ENCODE measurements at places on chromosomes 3 and 15.

- H3K4me3 ChIP-seq, result no peak overlapping the region
- H3K36me3 ChIP-seq, result no peaks in the 10 kb centered on the region
- H3K27me3 ChIP-seq, result no peaks in the 10 kb centered on the region
Observed at GRCh38 chr3:117114517-117115265, 405.1 kb downstream of the TUSC7 start.

DNA sequence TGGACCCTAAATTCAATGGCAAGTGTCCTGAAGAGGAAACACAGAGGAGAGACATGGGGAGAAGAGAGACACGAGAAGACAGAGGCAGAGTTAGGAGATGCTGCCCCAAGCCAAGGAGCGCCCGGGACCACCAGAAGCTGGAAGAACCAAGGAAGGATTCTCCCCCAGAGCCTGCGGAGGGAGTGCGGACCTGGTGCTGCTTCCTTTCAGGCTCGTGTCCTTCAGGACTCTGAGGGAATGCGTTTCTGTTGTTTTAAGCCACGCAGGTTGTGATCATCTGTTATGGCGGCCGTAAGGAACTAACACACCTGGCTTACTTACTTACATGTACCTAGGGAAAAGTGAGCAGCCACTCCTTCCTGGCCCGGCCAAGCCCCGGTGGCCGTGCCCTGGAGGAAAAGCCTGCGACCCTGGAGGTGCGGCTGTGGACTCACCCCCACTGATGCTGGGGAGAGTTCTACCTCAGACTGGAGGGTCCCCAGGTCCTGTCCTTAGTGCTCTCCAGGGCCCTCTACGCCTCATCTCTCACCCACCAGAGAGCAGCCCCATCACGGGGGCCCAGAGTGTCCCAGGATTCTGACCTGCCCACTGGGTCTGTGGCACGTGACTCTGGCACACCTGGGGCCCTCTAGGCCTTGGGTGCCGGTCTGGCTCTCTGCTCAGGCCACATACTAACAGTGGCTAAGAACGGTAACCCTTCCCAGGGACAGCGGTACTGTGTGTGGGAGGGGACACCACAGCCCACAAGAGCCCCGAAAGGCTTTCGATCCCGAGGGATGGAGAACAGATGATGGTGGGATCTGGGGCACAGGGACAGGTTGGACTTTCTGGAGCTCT, 61.8 kb downstream of the ITGA11 start:
- H3K27ac ChIP-seq, result no peak overlapping the region
- H3K36me3 ChIP-seq, result no peaks in the 10 kb centered on the region
- no peaks in the 10 kb centered on the region for H3K27me3 ChIP-seq
- no peaks in the 10 kb centered on the region for H3K4me1 ChIP-seq

DNA sequence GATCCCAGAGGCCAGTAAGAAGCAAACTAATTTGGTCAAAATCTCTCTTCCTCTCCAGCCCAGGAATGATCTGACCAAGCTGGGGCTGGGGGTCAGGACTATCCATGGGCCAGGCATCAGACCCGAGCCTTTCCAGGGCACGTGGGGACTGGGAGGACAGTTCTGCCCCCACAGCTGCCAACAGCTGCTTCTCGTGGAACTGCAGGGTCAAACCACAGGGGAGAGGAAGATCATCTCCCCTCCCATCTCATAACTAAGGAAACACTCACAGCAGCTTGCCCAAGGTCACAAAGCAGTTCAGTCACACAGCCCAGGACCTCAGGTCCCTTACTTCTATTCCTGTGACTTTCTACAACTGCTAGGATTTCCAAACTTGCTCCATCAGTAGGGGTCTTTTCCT, 47.1 kb downstream of the DAPK2 start:
- no peaks in the 10 kb centered on the region for H3K4me1 ChIP-seq
- H3K36me3 ChIP-seq, result no peaks in the 10 kb centered on the region
- no peak overlapping the region for H3K27ac ChIP-seq
- no peaks in the 10 kb centered on the region for H3K27me3 ChIP-seq
- no peak for DNase-seq

DNA sequence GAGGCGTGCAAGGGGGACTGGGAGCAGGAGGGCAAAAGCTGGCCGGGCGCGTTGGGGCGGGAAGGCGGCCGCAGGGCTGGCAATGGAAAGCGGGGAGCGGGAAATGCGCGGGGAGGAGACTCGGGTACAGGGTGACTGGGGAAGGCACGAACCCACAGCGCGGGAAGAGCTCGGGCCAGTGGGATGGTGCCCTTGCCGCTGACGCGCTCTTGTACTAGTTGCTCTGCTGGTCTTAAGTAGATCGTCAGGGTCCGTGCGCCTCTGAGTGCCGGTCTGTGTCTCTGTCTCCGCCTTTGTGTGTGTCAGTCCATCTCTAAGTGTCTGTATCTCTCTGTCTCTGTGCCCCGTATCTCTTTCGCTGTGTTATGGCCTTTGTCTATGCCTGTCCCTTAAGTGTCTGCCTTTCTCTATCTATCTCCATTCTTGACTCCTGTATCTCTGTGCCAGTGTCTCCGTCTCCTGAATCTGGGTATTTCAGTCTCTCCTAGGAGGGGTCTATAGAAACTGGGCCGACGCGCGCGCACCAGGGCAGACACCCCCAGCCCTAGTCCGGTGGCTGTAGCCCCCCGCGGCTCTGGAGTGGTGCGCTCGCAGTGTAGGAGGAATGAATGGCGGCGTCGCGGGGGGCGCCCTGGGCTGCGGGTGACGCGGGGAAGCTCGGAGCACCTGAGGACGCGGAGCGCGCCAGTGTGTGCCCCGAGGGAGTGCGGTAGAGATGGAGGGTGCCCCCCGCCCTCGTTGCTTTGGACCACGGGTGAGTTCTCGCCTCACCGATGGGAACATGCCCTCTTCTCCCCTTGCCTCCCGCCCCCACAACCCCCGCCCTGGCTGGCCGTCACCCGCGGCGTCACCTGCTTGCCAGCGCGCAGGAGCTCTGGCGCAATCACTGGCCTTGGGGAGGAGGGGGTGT, 756 bp upstream of the CAMK2N2 start:
- no peaks in the 10 kb centered on the region for H3K36me3 ChIP-seq
- peak overlapping the region; percentile 10 for H3K4me3 ChIP-seq
- H3K4me1 ChIP-seq, result peaks cover 18% of the 10 kb centered on the region
- DNase-seq, result no peak
- H3K27me3 ChIP-seq, result no peaks in the 10 kb centered on the region

DNA sequence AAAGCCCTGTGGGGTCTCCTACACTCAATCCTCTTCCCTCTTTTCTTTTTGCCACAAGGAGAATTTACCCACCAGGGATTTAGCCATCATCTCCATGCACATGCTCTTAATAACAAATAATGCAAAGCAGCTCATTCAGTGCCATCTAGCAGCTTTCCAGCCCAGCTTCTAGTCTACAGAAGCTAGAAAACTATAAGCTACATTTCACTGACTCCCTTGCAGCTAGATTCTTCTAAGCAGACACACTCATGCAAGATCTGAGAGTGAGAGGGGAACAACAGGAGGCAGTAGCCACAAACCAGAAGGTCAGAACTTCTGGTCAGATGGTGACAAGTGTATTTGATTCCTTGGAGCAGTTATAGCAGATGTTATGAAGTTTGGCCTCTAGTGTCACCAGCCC, 25.5 kb downstream of the OSBPL10 start:
- DNase-seq, result no peak
- H3K4me3 ChIP-seq, result no peak overlapping the region
- H3K36me3 ChIP-seq, result no peaks in the 10 kb centered on the region
- no peak overlapping the region for H3K27ac ChIP-seq
- no peaks in the 10 kb centered on the region for H3K27me3 ChIP-seq

DNA sequence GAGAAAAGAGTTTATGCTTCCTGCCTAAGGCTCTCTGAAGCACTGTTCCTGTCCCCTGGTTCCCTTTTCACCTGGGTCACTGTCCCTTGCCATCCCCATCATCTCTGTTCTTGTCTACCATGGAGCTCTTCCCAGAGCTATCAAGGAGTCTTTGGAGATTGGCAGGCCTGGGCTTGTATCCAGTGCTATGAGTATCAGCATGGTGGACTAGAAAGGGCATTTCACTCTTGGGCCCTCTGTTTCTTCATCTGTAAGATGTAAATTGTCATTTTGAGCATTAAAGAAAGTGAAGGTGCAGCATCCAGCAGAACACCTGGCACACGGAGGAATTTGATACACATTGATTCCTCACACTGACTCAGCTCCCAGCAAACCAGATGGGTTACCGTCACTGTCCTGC, 388.2 kb downstream of the CACNA2D3 start:
- DNase-seq, result no peak
- H3K27me3 ChIP-seq, result no peaks in the 10 kb centered on the region
- no peaks in the 10 kb centered on the region for H3K4me1 ChIP-seq

DNA sequence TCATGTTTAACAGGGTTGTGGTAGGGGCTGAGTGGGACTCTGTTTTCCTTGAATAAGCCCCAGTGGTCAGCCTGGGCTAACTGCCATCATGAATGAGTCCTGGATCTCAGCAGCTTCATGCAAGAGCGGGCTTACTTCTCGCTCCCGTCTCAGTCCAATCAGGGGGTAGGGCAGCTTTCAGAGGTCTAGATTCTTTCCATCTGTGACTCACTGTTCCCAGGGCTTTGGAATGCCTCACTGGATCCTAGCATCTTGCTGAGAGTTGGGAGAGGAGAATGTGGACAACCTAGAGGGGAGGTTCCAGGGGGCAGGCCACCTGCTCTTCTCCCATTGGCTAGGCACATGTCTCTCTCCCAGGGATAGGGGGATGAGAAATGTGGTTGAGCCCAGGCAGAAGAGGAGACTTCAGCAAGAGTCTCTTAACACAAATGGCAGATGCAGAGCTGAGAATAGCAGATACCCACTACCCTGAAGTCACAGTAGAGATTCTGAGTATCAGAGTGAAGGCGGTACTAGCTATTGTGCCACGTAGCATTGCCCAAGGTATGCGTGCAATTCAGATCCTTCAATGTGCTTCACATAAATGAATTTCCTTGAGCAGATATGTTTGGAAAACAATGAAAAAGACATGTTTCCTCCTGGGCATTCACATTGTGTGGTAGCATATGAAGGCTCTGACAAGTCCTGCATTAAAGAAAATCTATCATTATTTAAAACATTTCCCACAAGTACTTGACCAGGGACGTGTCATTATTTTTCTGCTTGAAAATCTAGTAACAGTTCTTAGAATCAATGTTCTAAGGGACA, 257.7 kb upstream of the PROK2 start:
- H3K36me3 ChIP-seq, result no peaks in the 10 kb centered on the region
- no peak overlapping the region for H3K4me3 ChIP-seq
- DNase-seq, result no peak

DNA sequence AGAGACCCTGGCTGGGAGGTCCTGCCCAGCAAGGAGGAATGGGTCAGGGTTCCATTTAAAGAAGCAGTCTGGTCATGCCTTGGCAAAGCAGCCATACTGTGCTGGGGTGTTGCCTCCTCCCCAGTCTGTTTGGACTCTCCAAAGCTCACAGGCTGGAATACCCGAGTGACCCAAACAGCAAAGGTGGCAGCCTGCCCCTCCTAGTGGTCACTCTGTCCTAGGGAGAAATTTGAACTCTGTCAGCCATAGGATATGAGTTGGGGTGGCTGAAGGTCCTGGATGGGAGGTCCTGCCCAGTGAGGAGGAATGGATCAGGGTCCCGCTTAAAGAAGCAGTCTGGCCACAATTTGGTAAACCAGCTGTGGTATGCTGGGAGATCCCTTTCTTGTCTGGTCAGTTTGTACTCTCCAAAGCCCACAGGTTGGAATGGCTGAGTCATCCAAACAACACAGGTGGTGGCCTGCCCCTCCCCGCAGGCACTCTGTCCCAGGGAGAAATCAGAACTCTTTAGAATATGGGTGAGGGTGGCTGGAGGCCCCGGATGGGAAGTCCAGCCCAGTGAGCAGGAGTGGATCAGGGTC, 45.0 kb downstream of the CCR1 start:
- H3K27me3 ChIP-seq, result no peaks in the 10 kb centered on the region
- DNase-seq, result no peak
- H3K27ac ChIP-seq, result no peak overlapping the region
- no peak overlapping the region for H3K4me3 ChIP-seq
- H3K36me3 ChIP-seq, result no peaks in the 10 kb centered on the region

- no peaks in the 10 kb centered on the region for H3K4me1 ChIP-seq
Observed at GRCh38 chr15:77719450-77719849, 86.7 kb upstream of the LINGO1 start.

DNA sequence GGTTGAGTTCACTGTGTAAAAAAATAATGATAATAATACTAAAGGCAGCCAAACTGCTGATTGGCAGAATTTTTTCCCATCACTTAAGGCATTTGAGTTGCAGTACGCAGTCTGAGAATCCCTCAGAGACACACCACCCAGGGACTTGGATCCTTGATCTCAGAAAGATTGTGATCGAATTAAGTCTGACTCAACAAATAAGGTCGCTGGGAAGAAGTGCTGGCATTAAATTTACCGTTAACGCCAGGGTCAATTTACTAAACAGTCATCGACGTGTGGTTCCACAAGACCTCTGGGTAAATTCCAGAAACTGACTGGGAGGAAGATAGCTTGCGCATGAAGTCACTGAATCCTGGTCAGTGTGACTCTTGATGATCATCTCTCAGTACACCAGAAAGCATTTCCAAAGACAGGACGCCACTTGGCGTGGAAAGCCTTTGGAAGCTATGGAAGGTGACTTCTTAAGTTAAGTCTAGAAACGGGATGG, 48.3 kb upstream of the CGNL1 start:
- peaks cover 26% of the 10 kb centered on the region for H3K4me1 ChIP-seq
- DNase-seq, result no peak
- no peak overlapping the region for H3K27ac ChIP-seq

DNA sequence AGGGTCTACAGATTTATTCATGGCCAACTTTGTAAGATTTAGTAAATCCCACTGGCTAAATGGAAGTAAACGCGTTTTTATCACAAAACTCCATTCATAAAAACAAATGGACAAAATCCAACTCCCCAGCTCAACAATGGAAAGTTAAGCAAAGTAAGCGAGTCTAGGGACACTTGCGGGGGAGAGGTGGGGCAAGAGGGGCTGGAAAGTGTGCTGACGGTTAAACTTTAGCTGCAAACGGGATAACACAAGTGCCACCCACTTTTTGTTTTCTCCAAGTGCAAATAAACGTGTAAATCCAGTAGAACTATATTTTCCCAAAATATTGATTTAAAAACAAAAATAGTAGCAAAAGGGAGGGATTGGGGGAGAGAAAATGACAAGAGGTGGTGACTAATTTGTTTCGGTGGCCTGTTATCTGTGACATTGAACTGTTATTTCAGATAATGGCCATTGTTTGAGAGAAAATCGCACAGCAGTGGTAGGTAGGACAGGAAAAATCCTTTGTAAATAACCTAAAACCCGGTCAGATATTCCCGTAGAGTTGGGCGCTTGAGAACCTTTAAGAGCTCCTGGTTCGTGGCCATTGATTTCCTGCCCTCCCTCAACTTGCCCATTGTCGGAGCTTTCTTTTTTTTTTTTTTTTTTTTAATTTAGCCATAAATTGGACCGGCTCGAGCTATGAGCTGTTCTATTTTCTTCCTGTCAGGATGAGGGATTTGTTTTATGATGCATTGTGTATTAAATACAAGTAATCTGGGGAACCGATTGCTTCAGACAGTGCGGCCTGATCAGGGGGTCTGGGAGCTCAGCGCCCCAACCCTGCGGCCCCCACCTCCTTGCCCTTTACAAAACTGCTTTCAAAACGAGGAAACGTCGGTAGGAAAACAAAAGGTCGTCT, 514.8 kb downstream of the MECOM start:
- H3K36me3 ChIP-seq, result no peaks in the 10 kb centered on the region
- no peaks in the 10 kb centered on the region for H3K4me1 ChIP-seq
- H3K27me3 ChIP-seq, result peaks cover 22% of the 10 kb centered on the region
- no peak for DNase-seq
- no peak overlapping the region for H3K4me3 ChIP-seq

GRCh38 chr3:51539291-51539941, 897 bp downstream of the RAD54L2 start:
- peaks cover 14% of the 10 kb centered on the region for H3K36me3 ChIP-seq
- H3K27me3 ChIP-seq, result no peaks in the 10 kb centered on the region
- peak overlapping the region; percentile 54 for H3K27ac ChIP-seq
- peak; percentile 49 for DNase-seq
- peaks cover 33% of the 10 kb centered on the region for H3K4me1 ChIP-seq
- peak overlapping the region; percentile 74 for H3K4me3 ChIP-seq

Measured in DND-41 (cell line).